Omental fat pad (tissue), 4 donors: ENCODE measurements at places on chromosomes 3 and 15. TPM values are rescaled to one million over a fixed set of nuclear protein-coding genes. Genes with fewer than 3 reads are reported as not detected.

DUSP7 gene
- 5.5 TPM for total RNA-seq

MKRN3 gene
- total RNA-seq, result not detected

TMEM158 gene
- total RNA-seq, result 15.0 TPM

LEKR1 gene
- not detected for total RNA-seq

TOP2B gene
- 64.7 TPM for total RNA-seq

SH2D7 gene
- total RNA-seq, result not detected

CLSTN2 gene
- 35.8 TPM for total RNA-seq

ADPRH gene
- total RNA-seq, result 15.0 TPM

MYH15 gene
- total RNA-seq, result not detected

MAP1A gene
- total RNA-seq, result 6.2 TPM

CLDN16 gene
- total RNA-seq, result not detected

FMN1 gene
- total RNA-seq, result 19.9 TPM

SCN5A gene
- total RNA-seq, result 0.06 TPM

PLA2G4D gene
- total RNA-seq, result not detected

FOXL2NB gene
- total RNA-seq, result not detected

CPNE4 gene
- total RNA-seq, result 0.79 TPM

THSD4 gene
- 49.2 TPM for total RNA-seq

KAT2B gene
- 35.9 TPM for total RNA-seq

ABHD2 gene
- total RNA-seq, result 66.8 TPM

NDN gene
- 83.0 TPM for total RNA-seq

C3orf22 gene
- total RNA-seq, result not detected

DLL4 gene
- 5.8 TPM for total RNA-seq

CCK gene
- not detected for total RNA-seq

NPAP1 gene
- total RNA-seq, result not detected

FSIP1 gene
- total RNA-seq, result 0.37 TPM

CYP11A1 gene
- total RNA-seq, result 4.8 TPM

SLC22A14 gene
- total RNA-seq, result not detected

IL20RB gene
- total RNA-seq, result 1.2 TPM

GOLGA8K gene
- total RNA-seq, result 0.28 TPM

C3orf62 gene
- total RNA-seq, result 3.5 TPM

C3orf70 gene
- 2.8 TPM for total RNA-seq

THBS1 gene
- total RNA-seq, result 2,576 TPM

HCN4 gene
- not detected for total RNA-seq

FANCD2OS gene
- total RNA-seq, result not detected

GALNT15 gene
- 558 TPM for total RNA-seq

IGSF10 gene
- total RNA-seq, result 7.0 TPM

GXYLT2 gene
- 12.8 TPM for total RNA-seq

LSAMP gene
- total RNA-seq, result 3.3 TPM

ACKR2 gene
- total RNA-seq, result 2.6 TPM

XIRP1 gene
- total RNA-seq, result 0.65 TPM

DAZL gene
- total RNA-seq, result not detected
